ENCODE measurements at places on chromosomes 6 and 20.

DNA sequence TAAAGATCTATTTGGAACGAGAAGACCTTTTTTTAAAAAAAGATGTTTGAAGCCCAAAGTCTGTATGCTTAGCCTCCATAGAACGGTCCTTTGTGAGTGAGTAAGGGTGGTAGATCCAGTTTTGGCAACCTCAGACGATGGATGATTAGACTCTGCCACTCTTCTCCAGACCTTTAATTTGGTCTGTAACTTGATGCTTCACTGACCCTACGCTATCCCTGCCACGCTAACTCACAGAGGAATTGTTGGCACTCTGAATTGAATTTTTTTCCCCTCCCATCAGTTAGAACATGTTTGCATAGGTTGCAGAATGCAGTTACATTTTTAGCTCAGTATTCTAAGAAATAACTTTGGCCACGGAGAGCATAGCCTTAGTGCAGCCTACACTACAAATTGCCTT, 15.8 kb upstream of the DEK start:
- no peak for DNase-seq

GRCh38 chr6:108835218-108835850, 12.9 kb upstream of the ARMC2 start:
- DNase-seq: peak; percentile 76

- no peak for DNase-seq
Measured at GRCh38 chr6:108633436-108633835, 72.7 kb downstream of the FOXO3 start.

DNA sequence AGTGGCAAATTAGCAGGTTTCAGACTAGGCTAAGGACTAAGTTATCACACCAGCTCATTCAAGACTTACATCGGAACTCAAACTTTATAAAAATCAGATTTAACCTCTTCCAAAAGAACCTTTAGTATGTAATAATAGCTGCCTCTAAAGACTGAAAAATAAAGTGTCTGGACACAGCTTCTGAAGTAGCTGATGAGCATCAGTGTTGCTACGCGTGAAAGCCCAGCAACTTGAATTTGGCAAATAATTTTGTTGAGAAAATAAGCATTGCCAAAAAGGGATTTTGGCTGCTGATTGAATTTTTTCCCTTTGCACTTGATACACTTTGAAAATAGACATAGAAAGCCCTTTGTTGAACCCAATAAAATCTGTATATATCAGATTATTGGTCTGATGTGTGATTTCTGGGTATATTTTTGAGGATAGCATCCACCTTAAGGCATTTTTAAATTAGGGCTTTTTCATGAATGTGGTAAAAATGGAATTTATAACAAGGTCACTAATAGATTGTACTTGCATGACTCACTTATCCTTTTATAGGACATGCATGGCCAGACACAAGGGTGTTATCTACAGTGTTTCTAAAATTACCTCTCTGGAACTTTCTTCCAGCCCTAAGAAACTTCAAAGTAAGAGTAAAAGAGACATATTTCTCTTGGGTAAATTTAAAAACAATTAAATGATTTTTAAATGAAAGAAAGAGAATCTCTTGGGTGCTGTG, 350.4 kb downstream of the TENT5A start:
- no peak for DNase-seq

GRCh38 chr20:46699651-46700359, 9.6 kb upstream of the SLC2A10 start:
- DNase-seq: no peak

DNA sequence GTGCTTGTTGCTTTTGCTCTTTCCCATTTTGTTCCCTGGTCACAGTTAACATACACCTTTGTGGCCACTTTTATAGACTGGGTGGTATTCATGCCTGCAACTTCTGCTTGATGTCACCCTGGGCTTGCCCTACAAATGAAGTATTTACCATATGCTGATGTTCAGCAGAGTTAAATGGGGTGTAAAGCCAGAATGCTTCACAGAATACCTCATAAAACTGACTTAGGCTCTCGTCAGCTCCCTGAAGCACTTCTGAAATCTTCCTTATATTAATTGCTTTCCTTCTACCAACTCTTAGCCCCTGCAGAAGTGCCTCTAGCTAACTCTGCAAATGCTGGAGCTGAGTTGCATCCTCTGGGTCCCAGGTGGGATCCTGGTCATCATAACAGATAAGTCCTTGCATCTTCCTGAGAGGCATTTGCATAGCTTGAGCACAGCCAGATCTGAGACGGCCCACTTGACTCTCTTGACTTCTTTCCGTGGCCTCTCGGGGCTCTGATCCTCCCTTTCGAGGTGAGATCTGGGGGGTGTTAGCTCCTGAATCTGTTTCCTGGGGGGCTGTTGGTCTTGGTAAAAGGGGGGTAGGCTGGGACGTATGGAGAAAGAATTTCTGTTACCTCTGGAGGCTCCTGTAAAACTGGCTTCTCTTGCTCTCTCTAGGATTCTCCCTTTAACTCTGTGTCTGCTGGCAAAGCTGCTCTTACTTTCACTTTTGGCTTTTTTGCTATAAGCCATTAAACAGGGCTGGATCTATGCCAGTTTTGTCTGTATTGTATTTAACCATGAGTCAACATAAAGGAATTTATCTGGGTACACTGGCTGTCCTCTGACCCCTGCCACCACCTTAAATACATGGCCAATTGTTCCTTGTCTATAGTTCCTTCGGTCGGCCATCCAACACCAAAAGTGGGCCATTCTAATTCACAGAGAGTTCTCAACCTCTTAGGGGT, 223.0 kb upstream of the SYNCRIP start:
- no peak for DNase-seq

DNA sequence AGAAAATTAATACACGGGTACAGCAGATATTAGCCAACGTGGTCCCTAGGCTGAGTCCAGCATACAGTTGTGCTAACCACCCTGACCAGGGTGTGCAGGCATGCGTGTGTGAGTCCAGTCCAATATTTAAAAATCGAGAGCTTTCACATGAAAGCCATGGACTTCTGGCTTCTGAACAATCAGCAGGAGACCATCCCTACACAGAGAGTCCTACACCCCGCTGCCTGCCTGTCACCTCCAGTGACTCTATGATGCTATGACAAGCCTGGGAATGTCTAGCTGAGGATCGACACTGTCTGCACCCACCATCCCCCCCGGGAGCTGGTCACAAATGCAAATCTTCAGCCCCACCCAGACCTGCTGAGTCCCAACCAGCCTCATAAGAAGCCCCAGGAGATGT, 7.9 kb downstream of the ACSS1 start:
- no peak for DNase-seq

DNA sequence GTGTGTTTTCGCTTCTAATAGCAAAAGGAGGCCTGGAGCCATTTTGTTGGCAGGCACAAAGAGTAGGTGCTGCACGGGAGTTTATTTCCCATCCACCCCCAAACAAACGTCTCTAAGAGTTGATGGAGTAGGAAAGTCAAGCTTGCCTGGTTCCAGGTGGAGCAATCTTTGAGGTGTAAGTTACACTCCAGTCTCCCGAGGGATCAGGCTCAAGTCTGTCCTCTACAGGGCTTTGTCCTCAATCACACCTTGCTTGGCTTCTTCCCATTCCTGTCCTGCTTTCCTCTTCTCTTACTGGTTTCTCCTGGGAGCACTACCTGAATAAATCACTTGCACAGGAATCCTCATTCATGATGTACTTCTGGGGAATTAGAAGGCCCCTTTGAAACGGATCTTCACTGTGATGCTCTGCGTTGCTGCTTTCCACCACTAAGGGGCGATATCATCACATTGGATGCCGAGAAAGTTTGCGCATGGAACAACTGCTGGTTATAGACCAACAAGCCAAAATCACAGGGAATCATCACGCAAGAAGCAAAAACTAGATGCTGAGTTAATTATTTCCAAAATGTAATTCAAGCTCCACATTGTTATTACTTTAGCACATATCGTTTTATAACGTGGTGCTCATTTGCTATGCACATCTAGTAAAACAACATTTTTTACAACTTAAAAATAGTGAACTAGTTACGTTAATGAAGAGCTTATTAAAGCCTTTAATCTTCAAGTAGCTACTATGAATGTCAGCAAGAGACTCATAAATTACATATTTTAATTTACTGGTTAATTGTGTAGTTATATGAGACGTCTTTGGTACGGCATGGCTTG, 156.8 kb downstream of the DNAH8 start:
- peak; percentile 33 for DNase-seq

- peak; percentile 45 for DNase-seq
Measured at GRCh38 chr6:35300848-35301247, 3.2 kb downstream of the DEF6 start.

- DNase-seq: no peak
Measured at GRCh38 chr20:51884561-51884960, 82.2 kb upstream of the SALL4 start.

- DNase-seq: peak; percentile 90
Measured at GRCh38 chr6:33247977-33248642, 23.6 kb downstream of the VPS52 start.

DNA sequence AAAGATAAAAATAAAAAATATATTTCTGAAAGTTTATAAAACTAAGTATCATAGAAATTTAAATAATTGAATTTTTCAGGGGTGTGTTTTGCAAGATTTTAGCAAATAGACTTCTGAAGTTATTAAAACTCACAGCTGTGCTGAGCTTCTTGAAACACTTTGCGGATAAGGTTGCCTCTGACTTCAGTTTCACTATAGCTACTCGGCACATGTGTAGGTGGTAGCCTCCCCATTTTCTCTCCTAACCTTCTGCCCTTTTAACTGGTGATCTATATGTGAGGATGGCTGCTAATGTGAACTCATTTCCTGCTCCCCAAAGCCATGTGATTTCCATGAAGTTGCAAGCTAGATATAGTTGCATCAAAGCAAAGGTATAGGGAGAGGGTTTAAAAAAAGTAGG, 129.3 kb upstream of the STMND1 start:
- DNase-seq: no peak

DNA sequence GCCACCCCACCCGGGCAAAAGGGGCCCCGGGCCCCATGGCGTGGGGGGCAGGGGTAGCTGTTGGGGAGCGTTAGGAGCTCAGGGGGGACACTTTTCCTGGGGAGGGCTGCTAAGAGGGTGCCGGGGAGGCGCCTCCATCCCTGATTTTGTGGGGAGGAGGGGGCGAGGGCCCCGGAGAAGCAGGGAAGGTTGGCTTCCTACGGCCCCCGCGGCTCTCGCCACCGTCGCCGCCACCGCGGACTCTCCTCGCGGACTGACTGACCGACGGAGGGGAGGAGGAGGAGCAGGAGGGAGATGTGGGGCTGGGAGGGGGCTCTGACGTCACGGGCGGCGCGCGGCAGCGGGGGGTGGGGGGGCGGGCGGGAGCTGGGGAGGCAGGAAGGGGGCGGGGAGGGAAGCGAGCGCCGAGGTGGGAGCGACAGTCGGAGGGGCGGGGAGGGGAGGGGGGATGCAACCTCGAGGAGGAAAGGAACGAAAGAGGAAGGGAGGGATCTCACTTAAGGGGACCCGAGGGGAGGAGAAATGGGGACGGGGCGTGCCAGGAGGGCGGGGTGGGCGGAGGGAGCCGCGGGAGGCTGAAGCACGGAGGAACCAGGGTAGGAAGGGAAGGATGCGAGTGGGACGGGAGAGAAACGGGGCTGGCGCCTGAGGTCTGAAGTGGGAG, 5.1 kb downstream of the GABBR1 start:
- DNase-seq: peak; percentile 27

DNA sequence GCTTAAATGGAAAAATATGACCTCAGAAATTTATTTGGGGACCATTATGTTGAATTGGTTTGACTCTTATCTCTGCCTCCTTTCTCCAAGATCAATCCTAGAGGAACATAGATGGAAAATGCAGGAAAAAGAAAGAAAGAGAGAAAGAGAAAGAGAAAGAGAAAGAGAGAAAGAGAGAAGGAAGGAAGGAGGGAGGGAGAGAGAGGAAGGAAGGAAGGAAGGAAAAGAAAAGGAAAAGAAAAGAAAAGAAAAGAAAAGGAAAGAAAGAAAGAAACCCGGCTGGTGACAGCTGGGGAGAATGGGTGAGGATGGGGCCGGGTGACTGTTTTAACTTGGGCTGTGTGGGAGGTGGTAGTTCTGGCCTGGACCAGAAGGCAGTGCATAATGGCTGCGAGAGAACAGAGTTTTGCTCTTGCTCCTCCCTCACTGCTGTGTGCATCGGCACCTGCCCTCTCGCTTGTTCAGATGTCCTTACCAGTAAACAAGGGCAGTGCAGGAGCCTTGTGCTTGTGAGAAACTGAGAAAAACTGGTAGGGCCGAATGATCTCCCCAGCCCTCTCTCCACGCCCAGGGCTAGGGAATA, 24.7 kb downstream of the GLO1 start:
- DNase-seq: no peak

DNA sequence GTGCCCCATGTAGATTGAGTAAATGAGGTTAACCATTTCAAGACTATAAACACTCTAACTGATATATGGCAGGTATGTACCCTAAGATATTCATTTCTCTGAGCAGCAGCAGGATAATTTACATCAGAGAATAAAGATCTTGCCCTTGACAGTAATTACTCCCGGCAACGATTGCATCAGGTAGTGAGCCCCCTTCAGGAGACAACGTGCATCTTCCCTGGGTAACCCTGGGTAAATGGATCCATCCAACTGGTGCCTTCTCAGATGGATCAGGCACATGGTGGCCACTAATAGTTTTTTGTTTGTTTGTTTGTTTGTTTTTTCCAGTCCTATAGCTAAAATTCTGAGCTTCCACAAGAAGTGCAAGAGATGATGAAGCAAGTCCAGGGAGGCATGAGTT, 469.4 kb upstream of the SLC35B3 start:
- no peak for DNase-seq

DNA sequence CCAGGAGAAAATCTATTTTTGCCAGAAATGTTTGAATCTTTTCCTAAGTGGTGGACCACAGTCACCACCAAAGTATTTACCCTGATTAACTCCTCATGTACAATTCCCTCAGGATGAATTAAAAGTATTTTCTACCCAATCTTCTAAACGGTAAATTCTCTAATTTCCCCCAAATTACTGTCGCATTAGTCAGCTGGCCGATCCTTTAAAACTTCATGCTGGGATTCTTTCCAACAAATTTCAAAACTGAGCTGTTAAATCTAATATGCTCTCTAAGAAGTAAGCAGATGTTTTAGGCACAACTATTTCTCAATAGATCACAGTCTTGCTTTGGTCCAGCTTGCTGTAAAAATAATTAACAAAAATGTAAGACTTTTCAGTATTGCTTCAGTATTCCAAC, 447.2 kb downstream of the FRK start:
- DNase-seq: no peak

- DNase-seq: no peak
Measured at GRCh38 chr6:156474507-156475120, 302.6 kb upstream of the ARID1B start.

- no peak for DNase-seq
Measured at GRCh38 chr6:151112130-151112529, 127.6 kb upstream of the AKAP12 start.
